ENCODE measurements at places on chromosomes 16 and 17. TPM values are rescaled to one million over a fixed set of nuclear protein-coding genes. Genes with fewer than 3 reads are reported as not detected.
A peak's percentile ranks its signal among the peaks of the same experiment; 100 is the strongest.

GRCh38 chr17:71679832-71680231 lies 441.0 kb upstream of the SOX9 start:
- no peak overlapping the region for H3K4me3 ChIP-seq
- H3K27ac ChIP-seq: no peak overlapping the region
- no peaks in the 10 kb centered on the region for H3K27me3 ChIP-seq
- DNase-seq: no peak
- no peaks in the 10 kb centered on the region for H3K36me3 ChIP-seq

- H3K27ac ChIP-seq: no peak overlapping the region
- H3K36me3 ChIP-seq: no peaks in the 10 kb centered on the region
- no peak for DNase-seq
- H3K4me1 ChIP-seq: no peaks in the 10 kb centered on the region
- no peaks in the 10 kb centered on the region for H3K27me3 ChIP-seq
These were observed 51.5 kb downstream of the SHISA6 start for GRCh38 chr17:11292491-11292890.

- no peak for DNase-seq
- no peak overlapping the region for H3K4me3 ChIP-seq
- no peak overlapping the region for H3K27ac ChIP-seq
These were observed 19.3 kb upstream of the FOXF1 start for GRCh38 chr16:86490859-86491639.

DNA sequence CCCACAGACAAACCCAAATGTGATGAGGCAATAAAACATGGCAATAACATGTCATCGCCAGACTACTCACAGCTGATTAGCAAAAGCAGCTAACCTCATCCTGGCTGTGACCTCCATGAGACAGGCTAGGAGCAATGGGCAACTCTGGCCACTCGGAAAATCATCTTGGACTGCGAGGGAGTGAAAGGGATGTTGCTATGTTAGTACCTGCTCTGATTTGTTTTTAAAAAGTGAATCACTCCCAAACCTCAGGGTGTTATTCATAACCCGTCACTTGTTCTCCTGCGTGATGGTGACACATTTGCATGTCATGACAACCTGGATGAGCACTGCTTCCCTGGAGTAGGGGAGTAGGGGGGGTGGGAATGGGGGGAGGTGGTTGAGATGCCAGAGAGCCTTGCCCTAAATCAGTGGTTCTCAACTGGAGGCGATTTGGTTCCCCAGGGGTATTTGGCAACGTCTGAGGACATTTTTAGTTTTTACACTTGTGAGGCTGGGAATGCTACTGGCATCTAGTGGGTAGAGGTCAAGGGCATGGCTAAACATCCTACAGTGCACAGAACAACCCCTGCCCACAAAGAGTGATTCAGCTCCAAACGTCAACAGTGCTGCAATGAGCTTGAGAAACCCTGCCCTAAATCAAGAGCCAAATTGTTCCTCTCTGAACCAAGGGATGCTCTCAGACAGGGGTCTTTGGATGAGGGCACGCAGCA lies 241.7 kb downstream of the SOX9 start:
- H3K36me3 ChIP-seq: no peaks in the 10 kb centered on the region
- H3K4me3 ChIP-seq: no peak overlapping the region
- no peaks in the 10 kb centered on the region for H3K27me3 ChIP-seq

DNA sequence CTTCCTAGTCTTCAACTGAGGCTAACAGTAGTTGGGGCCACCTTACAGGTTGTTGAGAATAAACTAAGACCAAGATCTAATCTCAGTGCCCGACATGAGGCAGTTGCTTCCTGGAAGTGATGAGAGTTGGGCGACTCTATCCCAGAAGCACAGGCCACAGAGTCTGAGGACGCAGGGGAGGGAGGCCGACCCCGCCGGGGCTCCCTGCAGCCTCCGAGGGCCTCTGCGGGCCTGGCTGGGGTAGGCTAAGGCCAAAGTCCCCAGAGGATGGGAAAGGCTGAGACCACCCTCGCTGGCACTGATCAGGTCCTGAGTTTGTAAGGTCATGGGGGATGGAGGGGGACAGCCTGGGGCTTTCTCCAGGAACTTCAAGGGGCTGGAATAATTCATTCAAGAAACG lies 74.0 kb downstream of the ENGASE start:
- H3K27ac ChIP-seq: no peak overlapping the region
- no peak for DNase-seq
- no peaks in the 10 kb centered on the region for H3K4me1 ChIP-seq
- H3K36me3 ChIP-seq: no peaks in the 10 kb centered on the region
- H3K4me3 ChIP-seq: no peak overlapping the region

- peaks cover 7% of the 10 kb centered on the region for H3K4me1 ChIP-seq
- H3K27me3 ChIP-seq: no peaks in the 10 kb centered on the region
- no peak for DNase-seq
These were observed 84.4 kb downstream of the VMP1 start for GRCh38 chr17:59791603-59792457.

DNA sequence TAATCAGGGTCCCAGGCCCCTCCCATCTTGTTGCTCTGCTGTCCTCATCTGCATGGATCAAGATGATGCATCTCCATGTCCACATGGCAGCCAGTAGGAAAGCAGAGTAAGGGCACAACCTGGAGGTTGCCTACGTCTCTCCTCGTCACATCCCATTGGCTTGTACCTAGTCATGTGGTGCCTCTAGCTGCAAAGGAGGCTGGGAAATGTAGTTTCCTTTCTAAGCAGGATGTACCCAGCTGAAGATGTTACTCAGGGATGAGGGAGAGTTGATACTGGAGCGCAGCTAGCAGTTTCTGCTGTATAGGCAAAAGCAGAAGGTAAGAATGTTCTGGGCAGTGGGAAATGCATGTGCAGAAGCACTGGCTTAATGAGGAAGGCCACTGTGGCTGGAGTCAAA lies 20.8 kb downstream of the ABCC1 start:
- no peaks in the 10 kb centered on the region for H3K4me1 ChIP-seq
- no peaks in the 10 kb centered on the region for H3K27me3 ChIP-seq
- peaks cover 33% of the 10 kb centered on the region for H3K36me3 ChIP-seq
- no peak overlapping the region for H3K4me3 ChIP-seq

- no peak overlapping the region for H3K4me3 ChIP-seq
- no peak for DNase-seq
- H3K27ac ChIP-seq: no peak overlapping the region
- no peaks in the 10 kb centered on the region for H3K27me3 ChIP-seq
- H3K36me3 ChIP-seq: peaks cover 3% of the 10 kb centered on the region
These were observed 58.9 kb downstream of the WWP2 start for GRCh38 chr16:69820926-69821541.

DNA sequence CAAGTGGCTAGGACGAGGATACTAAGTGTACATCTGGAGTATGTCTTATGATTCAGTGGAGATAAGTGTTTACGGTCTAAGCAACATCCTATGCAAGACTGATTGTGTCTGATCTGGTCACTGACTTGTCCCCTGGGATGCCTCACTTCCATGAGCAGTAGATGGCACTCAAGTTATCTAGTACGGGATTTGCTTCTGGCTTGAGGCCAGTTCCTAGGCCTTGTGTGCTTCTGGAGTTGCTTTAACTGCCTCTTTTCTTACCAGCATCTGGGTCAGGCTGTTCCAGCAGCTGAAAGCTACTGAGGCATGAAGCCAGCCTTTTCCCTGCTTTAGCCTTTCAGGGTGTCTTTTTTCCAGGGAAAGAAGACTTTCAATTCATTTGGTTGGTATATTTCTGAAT lies 23.0 kb downstream of the SUPT6H start:
- H3K27me3 ChIP-seq: no peaks in the 10 kb centered on the region
- DNase-seq: no peak
- H3K4me3 ChIP-seq: no peak overlapping the region
- H3K27ac ChIP-seq: no peak overlapping the region
- H3K4me1 ChIP-seq: no peaks in the 10 kb centered on the region
- H3K36me3 ChIP-seq: peaks cover 79% of the 10 kb centered on the region

GRCh38 chr17:77421630-77421972 lies 280.8 kb downstream of the SEC14L1 start:
- no peaks in the 10 kb centered on the region for H3K27me3 ChIP-seq
- no peaks in the 10 kb centered on the region for H3K36me3 ChIP-seq
- H3K27ac ChIP-seq: no peak overlapping the region
- no peak for DNase-seq

GRCh38 chr17:253091-253846 lies 71.8 kb upstream of the DOC2B start:
- H3K27me3 ChIP-seq: no peaks in the 10 kb centered on the region
- H3K36me3 ChIP-seq: no peaks in the 10 kb centered on the region
- H3K27ac ChIP-seq: no peak overlapping the region
- no peak overlapping the region for H3K4me3 ChIP-seq
- DNase-seq: no peak

DNA sequence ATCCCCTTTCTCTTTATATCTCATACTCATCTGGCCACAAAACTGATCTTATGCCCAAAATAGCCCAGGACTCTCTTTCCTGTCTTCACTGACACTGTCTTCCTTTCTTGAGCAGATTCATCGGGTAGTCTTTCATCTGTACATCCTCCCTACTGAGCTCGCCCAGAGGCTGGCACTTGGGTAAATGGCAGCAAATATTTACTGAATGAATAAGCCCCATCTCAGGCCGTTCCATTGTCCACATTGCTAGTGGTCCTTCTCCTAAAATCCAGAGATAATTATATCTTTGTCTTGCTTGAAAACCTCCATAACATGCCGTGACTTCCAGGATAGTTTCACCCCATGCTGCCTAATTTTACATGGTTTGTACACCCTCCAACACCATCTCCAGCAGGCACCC lies 158.1 kb upstream of the SDK2 start:
- H3K27me3 ChIP-seq: no peaks in the 10 kb centered on the region
- no peaks in the 10 kb centered on the region for H3K36me3 ChIP-seq
- DNase-seq: no peak
- no peak overlapping the region for H3K27ac ChIP-seq
- H3K4me1 ChIP-seq: no peaks in the 10 kb centered on the region

- H3K36me3 ChIP-seq: no peaks in the 10 kb centered on the region
- no peaks in the 10 kb centered on the region for H3K27me3 ChIP-seq
- H3K4me3 ChIP-seq: no peak overlapping the region
- DNase-seq: no peak
- H3K27ac ChIP-seq: no peak overlapping the region
These were observed 32.7 kb upstream of the IRX5 start for GRCh38 chr16:54897930-54898329.

DNA sequence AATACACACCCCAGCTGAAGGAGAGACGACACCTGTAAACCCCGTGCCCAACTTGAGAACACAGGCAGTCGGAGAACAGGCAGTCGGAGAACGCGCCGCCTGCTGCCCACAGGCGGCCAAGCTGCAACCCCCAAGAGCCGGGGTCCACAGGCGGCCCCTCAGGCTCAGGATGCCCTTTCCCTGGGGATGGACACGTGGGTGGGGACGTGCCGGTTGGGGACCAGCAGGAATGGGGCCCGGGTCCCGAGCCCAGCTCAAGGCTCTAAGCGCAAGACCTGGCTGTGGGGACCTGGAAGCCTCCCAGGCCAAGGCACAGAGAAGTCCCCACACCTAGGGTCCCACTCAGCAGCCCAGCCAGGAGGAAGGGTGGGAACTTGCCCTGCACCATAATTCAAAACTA lies 79.5 kb upstream of the GNG13 start:
- no peaks in the 10 kb centered on the region for H3K27me3 ChIP-seq
- no peaks in the 10 kb centered on the region for H3K4me1 ChIP-seq
- no peak for DNase-seq

- no peaks in the 10 kb centered on the region for H3K36me3 ChIP-seq
- no peak overlapping the region for H3K4me3 ChIP-seq
- no peak overlapping the region for H3K27ac ChIP-seq
- H3K4me1 ChIP-seq: no peaks in the 10 kb centered on the region
- DNase-seq: no peak
- H3K27me3 ChIP-seq: no peaks in the 10 kb centered on the region
These were observed 36.9 kb downstream of the PIPOX start for GRCh38 chr17:29079887-29080286.

DNA sequence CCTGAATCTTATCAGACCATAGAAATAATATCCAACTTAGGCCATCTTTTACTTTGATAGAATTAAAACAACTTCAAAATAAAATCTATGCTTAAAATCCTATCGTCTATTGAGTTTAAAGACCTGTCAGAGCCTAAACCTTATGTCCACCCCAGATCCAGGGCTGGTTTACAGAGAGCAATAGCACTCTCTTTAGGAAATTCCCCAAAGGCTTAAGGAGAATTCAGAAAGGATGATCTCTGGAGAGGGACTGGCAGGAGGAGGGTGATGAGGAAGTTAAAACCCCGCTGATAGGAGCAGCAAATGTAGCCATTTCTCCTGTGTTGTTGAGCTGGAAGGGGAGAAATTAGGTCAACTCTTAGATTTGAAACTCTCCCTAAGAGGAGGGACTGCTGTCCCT lies 175.3 kb downstream of the HS3ST4 start:
- H3K27me3 ChIP-seq: no peaks in the 10 kb centered on the region
- H3K4me1 ChIP-seq: no peaks in the 10 kb centered on the region
- no peak overlapping the region for H3K4me3 ChIP-seq
- no peaks in the 10 kb centered on the region for H3K36me3 ChIP-seq
- H3K27ac ChIP-seq: no peak overlapping the region

- H3K4me3 ChIP-seq: no peak overlapping the region
- no peaks in the 10 kb centered on the region for H3K27me3 ChIP-seq
- H3K36me3 ChIP-seq: no peaks in the 10 kb centered on the region
- no peak for DNase-seq
- no peaks in the 10 kb centered on the region for H3K4me1 ChIP-seq
These were observed 390.7 kb downstream of the GRIN2A start for GRCh38 chr16:9791556-9791955.

- no peaks in the 10 kb centered on the region for H3K27me3 ChIP-seq
- H3K36me3 ChIP-seq: no peaks in the 10 kb centered on the region
- no peaks in the 10 kb centered on the region for H3K4me1 ChIP-seq
- no peak overlapping the region for H3K27ac ChIP-seq
These were observed 178.3 kb downstream of the MAP2K6 start for GRCh38 chr17:69592692-69593350.

- no peak for DNase-seq
- H3K4me3 ChIP-seq: peak overlapping the region; percentile 99
- no peaks in the 10 kb centered on the region for H3K27me3 ChIP-seq
- no peaks in the 10 kb centered on the region for H3K36me3 ChIP-seq
These were observed 951 bp downstream of the GPS1 start for GRCh38 chr17:82052638-82053059.

GRCh38 chr17:49012769-49013255 lies 15.6 kb downstream of the IGF2BP1 start:
- DNase-seq: no peak
- no peak overlapping the region for H3K4me3 ChIP-seq
- peaks cover 6% of the 10 kb centered on the region for H3K4me1 ChIP-seq

- no peak overlapping the region for H3K4me3 ChIP-seq
- peaks cover 14% of the 10 kb centered on the region for H3K4me1 ChIP-seq
- H3K27ac ChIP-seq: no peak overlapping the region
- H3K27me3 ChIP-seq: no peaks in the 10 kb centered on the region
- no peaks in the 10 kb centered on the region for H3K36me3 ChIP-seq
These were observed 1.1 kb downstream of the ZNF423 start for GRCh38 chr16:49854796-49855203.

GRCh38 chr17:71380535-71380934 lies 740.3 kb upstream of the SOX9 start:
- H3K27ac ChIP-seq: no peak overlapping the region
- no peak overlapping the region for H3K4me3 ChIP-seq
- no peaks in the 10 kb centered on the region for H3K4me1 ChIP-seq
- DNase-seq: no peak

GRCh38 chr16:57186872-57187854 lies 1.0 kb downstream of the RSPRY1 start:
- H3K36me3 ChIP-seq: peaks cover 3% of the 10 kb centered on the region
- H3K4me3 ChIP-seq: peak overlapping the region; percentile 94

Gene CCL17
- not detected for total RNA-seq

Gene KRT32
- total RNA-seq: not detected

Gene HOXB9
- total RNA-seq: 0.82 TPM

Gene WDR59
- 42.4 TPM for total RNA-seq

Gene C16orf92
- not detected for total RNA-seq

Gene ALDH3A1
- not detected for total RNA-seq

Gene OTOP2
- not detected for total RNA-seq

Gene SALL1
- total RNA-seq: not detected

Gene LDHD
- total RNA-seq: not detected

Gene SLC5A10
- total RNA-seq: not detected

Gene MT4
- total RNA-seq: not detected

Gene TBX2
- not detected for total RNA-seq

Gene JPT1
- total RNA-seq: 98.2 TPM

Gene IRX3
- not detected for total RNA-seq

Measured in Karpas-422 (cell line).